ENCODE measurements at places on chromosomes 4 and X. TPM values are rescaled to one million over a fixed set of nuclear protein-coding genes. Genes with fewer than 3 reads are reported as not detected.

Gene SERTM2
- 0.61 TPM for total RNA-seq

DNA sequence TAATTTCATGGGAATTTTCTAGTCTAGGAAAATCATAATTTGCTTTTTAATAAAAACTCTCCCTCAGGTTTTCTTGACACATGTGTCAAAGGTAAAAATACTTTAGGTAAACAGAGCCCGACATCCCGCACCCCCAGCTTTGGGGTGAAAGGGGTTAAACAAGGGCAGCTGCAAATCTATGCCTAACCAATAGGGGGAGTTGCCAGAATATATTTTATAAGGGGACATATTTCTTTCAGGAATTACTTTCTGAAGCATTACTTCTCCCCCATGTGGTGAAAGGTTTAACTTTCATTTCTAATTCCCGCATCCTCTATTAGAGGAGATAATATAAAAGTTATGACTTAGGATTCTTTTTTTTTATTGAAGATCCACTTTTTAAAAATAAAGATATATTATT is 53.9 kb upstream of the HEPH start:
- DNase-seq = peak; percentile 36

GRCh38 chrX:119381349-119381944 is 17.7 kb upstream of the SLC25A43 start:
- DNase-seq = peak; percentile 60

GRCh38 chrX:40107291-40108161 is 9.8 kb upstream of the BCOR start:
- DNase-seq = peak; percentile 90

- no peak for DNase-seq
Observed at GRCh38 chr4:138053641-138054301, 188.4 kb downstream of the SLC7A11 start.

- DNase-seq = no peak
Observed at GRCh38 chr4:89492581-89493071, 185.0 kb upstream of the GPRIN3 start.

DNA sequence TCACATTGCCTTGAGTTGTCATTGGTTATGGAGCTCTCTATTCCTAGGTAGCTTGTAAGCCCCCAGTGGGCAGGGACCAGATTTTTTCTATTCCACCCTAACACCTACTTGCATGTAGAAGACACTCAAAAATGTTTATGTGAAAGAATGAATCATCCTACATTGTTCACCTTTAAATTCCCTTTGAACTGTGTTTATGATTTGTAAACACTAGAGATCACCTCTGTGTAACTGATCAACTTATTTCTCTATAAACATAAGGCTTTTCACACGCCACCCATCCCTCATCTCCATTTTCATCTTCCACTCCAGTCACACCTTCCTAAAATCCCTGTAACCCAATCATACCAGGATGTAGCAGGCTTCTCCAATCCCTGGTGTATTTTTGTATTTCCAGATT is 142.6 kb upstream of the LEF1 start:
- no peak for DNase-seq

- peak; percentile 67 for DNase-seq
Observed at GRCh38 chrX:70042399-70043371, 7.1 kb downstream of the AWAT2 start.

DNA sequence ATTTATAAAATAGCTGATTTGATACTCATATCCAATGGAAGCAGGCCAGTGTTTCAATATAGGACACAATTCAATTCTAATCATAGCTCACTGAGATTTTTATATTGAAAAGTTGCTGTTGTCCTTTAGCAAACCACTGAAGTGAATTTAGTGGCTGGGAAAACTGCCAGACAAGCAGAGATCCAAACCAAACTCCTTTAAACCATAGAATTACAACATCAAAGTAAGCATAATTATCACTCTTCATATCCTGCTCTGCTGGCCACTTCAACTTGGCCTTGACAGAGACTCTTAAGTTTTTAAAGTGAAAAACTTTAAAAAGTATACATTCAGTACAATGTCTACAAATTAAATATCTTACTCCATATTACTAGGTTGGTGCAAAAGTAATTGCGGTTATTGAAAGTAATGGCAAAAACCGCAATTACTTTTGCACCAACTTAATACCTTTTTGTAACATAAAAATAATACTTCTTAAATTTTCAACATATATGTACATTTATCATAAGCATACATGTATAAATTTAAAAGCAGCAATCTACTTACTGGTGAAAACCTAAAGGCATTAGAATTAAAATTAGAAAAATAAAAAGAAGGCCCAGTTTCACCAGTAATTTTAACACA is 433.0 kb downstream of the PCDH10 start:
- no peak for DNase-seq

- DNase-seq = peak; percentile 81
Observed at GRCh38 chrX:53239474-53239873, 14.5 kb upstream of the KDM5C start.

GRCh38 chr4:125358453-125358852 is 43.7 kb downstream of the FAT4 start:
- peak; percentile 69 for DNase-seq
